ENCODE measurements at places on chromosomes 12 and 14. TPM values are rescaled to one million over a fixed set of nuclear protein-coding genes. Genes with fewer than 3 reads are reported as not detected.
A peak's percentile ranks its signal among the peaks of the same experiment; 100 is the strongest.

DNA sequence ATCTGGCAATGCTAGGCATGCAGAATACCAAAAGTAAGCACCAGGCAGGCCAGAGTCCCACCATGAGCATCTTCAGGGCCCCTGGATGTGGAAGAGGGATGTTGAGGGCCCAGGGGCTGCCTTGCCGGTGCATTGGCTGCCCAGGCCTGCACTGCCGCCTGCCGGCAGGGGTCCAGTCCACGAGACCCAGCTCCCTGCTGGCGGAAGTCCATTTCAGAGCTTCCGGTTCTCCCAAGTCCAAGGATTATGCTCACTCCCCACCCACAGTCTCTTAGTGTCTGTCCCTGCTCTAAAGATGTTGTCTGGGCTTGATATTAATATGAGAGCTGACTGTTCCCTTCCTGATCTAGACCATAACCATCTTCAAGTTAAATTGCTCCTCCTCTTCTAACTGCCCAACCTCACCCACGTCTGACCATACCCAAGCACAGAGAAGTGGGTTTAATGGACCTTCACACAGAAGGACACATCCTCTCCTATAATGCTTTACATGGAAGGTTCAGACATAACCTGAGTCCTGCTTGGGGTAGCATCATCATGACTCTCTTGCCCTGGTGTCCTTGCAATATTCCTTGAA lies 117.4 kb downstream of the DAD1 start:
- peak; percentile 82 for DNase-seq

Gene KRT78
- total RNA-seq, result not detected

- DNase-seq, result peak; percentile 78
Measured at GRCh38 chr12:15982471-15982870, 71.3 kb downstream of the DERA start.

DNA sequence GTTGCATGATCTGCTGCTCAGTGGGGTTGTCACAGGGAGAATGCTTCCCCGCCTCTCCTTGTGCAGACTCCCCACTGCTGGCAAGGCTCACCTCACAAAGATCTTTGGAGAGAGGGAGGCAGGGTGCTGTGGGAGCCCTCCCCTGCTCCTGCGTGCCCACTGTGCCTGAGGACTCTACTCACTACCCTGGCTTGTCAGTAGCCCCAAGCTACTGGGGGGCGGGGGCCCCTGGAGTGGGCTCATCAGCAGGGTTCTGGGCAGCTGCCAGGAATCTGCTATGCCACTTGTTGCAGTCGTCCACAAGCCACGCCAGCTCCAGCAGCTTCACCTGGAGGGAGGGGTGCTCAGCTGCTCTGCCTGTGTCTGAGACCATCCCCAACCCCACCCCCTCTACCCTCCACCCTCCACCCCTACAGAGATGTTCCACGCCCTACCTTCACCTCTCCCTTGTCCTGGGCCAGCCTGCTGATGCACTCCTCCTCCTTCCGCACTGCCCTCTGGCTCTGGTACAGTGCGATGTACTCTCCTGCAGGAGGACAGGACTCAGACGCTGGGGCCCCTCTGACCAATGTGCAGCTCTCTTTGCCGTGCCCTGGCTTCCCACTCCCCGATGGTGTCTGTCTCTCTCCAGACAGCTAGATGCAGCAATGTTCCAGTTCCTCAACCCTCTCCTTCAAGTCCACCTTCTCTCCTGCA lies 14.2 kb upstream of the BLTP3B start:
- DNase-seq, result no peak

DNA sequence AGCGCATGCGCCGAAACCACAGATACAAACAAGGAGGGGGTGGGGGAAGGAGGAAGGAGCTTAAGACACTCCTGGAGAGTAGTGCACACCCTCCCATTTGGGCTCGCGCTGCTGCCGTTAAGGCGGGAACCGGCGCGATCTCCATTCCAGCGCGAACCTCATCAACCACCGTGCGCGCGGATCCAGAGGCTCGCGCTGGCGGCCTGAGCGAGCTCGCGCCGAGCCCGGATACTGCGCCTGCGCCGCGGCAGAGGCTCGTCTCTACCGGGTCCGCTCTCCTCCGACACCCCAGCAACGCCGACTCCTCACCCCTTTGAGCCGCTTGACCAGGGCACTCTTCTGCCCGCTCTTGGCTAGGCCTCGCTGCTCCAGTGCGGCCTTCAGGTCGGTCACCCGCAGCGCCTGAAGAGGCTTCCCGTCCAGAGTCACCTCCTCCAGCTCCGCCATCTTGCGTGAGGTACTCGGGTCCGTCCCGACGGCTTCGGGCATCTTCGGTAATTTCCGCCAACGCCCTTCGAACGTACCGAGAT lies at the start of gene ACIN1:
Gene ACIN1, minus strand, starts transcription at position 471 of the 530 bp plus-strand sequence. Its CDS starts 24 bp downstream, at position 447.
- peak; percentile 92 for DNase-seq

Measured in osteoblast (primary cell).